ENCODE measurements at places on chromosomes 2 and 18. TPM values are rescaled to one million over a fixed set of nuclear protein-coding genes. Genes with fewer than 3 reads are reported as not detected.

The TEX44 gene
- not detected for polyA plus RNA-seq

The CCBE1 gene
- not detected for polyA plus RNA-seq

DNA sequence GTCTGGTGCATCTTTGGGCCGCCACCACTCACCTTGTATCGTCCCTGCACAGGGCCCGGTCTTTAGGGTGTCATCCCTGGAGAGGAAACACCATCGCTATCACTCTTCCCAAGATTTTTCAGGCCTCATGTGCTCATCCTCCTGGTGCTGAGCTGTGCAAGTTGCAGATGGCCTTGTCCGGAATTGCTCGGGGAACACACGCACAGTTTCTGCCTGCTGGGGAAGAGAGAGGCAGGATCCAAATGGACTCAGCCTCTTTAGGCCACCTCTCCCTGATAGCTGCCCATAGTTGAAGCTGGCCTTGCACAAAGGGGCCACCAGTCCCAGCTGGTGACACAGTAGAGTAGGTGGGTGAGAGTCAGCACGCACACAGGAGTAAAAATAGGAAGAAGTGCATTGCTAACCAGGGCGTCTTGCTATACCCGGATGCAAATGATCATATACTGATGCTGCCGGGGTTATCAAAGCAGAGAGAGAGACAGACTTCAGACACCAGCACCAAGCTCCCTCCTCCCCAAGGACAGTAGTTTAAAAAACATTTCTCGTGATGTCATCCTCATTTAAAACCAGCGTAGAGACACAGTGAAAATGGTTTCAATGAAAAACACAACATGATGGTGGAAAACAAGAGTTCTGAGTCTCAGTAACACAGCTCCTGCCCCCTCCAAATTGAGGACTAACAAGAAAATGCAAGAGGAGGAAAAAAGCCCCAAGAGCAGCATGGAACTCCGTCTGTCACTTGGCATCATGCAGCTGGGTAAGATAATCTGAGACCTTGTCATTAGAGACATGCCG lies 147.5 kb upstream of the NCK2 start:
- no peak overlapping the region for H3K27ac ChIP-seq
- peaks cover 10% of the 10 kb centered on the region for H3K4me1 ChIP-seq
- H3K4me3 ChIP-seq = no peak overlapping the region
- peaks cover 10% of the 10 kb centered on the region for H3K27me3 ChIP-seq
- H3K36me3 ChIP-seq = no peaks in the 10 kb centered on the region

DNA sequence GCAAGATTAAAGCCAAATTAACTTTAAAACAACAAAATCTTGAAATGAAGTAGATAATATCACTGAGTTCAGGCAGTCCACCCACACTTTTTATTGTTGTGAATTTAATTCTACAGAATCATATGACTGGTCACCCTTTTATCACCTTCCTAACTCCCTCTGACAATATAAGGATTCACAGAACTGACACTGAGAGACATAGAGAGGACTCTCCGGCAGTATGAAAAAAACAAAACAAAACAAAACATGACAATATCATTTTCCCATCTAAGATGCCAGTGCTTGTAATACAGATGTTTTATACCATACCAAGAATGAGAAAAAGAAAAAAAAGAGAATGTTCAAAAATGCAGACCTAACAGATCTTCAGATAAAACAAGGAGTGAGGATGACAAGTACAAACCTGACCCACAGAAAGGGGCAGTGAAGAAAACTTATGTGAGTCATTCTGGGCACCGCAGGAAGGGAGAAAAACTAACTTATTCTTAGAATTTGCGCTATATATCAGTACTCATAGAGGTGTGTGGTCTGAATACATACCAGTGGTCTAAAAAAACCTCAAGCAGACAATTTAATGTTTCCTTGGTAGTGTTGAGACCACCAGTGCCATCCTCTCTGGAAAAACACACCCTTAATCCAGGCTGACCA lies 136.6 kb downstream of the ZAP70 start:
- no peak for DNase-seq
- H3K4me3 ChIP-seq = no peak overlapping the region
- peaks cover 34% of the 10 kb centered on the region for H3K4me1 ChIP-seq

GRCh38 chr2:224841910-224842309 lies 125.7 kb upstream of the CCDC195 start:
- DNase-seq = no peak
- no peak overlapping the region for H3K4me3 ChIP-seq
- no peaks in the 10 kb centered on the region for H3K27me3 ChIP-seq
- peaks cover 70% of the 10 kb centered on the region for H3K36me3 ChIP-seq
- H3K27ac ChIP-seq = no peak overlapping the region

- no peak overlapping the region for H3K4me3 ChIP-seq
- no peaks in the 10 kb centered on the region for H3K36me3 ChIP-seq
- H3K4me1 ChIP-seq = no peaks in the 10 kb centered on the region
- no peak overlapping the region for H3K27ac ChIP-seq
- H3K27me3 ChIP-seq = peaks cover 11% of the 10 kb centered on the region
Observed at GRCh38 chr2:31440764-31441163, 26.2 kb upstream of the XDH start.

GRCh38 chr2:109472331-109472959 lies 141.3 kb downstream of the SEPTIN10 start:
- no peaks in the 10 kb centered on the region for H3K27me3 ChIP-seq
- peaks cover 11% of the 10 kb centered on the region for H3K4me1 ChIP-seq
- peak overlapping the region; percentile 39 for H3K27ac ChIP-seq

DNA sequence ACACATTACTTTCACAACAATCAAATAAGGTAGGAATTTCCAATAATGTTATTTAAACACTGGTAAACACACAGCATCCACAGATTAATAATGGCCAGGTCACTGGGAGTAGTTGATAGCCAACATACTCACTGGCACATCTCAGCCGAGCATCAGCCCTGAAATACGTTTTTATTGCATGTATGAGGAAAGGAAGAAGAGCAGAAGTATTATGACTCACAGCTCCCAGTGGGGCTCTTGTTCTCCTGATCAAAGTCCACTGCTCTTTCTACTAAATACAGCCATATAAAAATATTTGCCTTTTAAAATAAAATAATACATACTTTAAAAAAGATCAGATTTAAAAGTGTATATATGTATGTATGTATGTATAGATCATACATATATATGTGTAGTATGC lies 999.6 kb downstream of the SUCLG1 start:
- H3K4me3 ChIP-seq = no peak overlapping the region
- H3K27ac ChIP-seq = no peak overlapping the region
- DNase-seq = no peak
- no peaks in the 10 kb centered on the region for H3K36me3 ChIP-seq
- no peaks in the 10 kb centered on the region for H3K4me1 ChIP-seq

GRCh38 chr2:74130211-74130995 lies 17.3 kb downstream of the BOLA3 start:
- no peak overlapping the region for H3K4me3 ChIP-seq
- H3K36me3 ChIP-seq = no peaks in the 10 kb centered on the region
- no peak for DNase-seq
